Renal pelvis (tissue), 12 donors: ENCODE measurements at places on chromosomes 7 and 10. TPM values are rescaled to one million over a fixed set of nuclear protein-coding genes. Genes with fewer than 3 reads are reported as not detected.

- no peak for DNase-seq
These were observed 90.6 kb downstream of the CACNB2 start for GRCh38 chr10:18230794-18231193.

The OR6B1 gene
- not detected for polyA plus RNA-seq

DNA sequence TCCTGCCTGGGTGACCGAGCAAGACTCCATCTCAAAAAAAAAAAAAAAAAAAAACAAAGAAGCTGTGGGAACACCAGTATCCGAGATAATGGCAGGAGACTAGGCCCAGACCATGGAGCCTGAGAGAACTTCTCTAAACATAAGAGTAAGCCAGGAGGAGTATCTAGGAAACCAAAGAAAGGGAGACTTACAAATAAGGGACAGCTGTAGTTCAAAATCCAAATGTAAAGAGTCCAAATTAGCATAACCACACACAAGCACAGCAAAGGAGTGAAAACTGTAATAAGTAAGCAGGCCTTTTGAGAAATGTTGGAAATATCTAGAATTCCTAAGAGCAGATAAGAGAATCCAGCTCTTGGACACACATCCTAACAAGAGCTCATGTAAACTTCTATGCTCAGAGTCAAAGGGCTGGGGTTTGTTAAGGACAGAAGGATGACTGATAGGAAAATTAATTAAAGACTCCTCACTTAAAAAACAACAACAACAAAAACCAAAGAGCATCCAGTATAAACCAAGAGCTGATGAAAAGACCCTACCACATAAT is 15.8 kb downstream of the ZNF25 start:
- no peak for DNase-seq

- DNase-seq, result no peak
These were observed 155.3 kb upstream of the AKR1E2 start for GRCh38 chr10:4670737-4671136.

DNA sequence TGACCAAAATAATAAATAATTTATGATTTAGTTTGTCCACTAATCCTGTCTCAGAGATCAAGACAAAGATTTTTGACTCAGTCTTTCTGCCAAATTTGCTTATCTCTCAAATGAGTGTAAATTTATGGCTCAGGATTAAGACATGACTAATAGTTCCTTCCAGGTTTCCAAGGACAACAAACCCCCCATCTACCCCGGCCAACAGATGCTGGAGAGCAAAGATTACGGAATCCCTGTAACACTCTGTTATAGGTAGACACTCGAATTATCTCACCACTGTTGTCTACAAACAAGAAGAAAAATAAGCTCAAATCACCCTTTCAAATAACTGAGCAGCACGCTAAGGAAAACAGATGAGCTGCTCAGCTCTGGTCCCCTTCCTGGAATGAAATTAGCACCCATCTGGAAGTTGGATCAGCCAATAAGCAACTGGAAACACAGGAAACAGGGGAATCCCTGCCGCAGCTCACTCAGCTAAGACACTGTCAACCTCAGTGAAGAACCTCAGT is 56.8 kb upstream of the SVIL start:
- no peak for DNase-seq

DNA sequence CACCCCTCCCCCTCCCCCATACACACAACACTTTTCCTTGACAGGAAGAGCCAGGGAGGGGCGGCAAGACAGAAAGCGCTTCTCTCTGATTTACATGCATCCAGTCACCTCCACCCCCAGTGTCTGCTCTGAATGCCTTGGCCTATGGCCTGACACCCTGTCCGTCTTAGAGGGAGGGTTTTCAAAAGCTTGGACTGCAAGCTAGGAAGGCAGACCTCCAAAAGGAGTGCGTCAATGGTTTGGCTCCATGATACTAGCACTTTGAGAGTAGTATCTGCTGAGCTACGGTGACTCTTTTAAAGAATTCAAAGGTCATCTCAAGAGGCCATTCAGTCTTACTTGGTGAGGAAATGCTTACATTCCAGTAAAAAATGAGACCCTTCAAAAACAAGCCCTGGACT is 20.3 kb upstream of the PAX2 start:
- DNase-seq, result no peak

- no peak for DNase-seq
These were observed 86.8 kb downstream of the GPR158 start for GRCh38 chr10:25261558-25261957.

The LIPF gene
- polyA plus RNA-seq, result 0.20 TPM

DNA sequence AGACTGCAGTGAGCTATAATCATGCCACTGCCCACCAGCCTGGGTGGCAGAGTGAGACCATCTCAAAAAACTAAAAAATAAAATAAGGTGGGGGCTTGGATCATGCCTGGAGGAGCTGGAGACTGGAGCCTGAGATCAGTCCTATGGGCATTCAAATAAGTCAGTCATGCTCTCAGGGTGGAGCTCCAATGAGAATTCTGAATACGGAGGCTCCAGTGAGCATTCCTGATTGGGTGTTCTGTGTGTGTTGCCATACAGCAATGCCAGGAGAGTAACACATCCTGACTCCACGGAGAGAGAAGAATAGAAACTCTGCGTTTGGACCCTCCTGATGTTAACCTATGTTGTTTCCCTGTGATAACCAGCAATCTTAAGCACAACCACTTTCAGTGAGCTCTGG is 16.0 kb downstream of the UBE2D4 start:
- no peak for DNase-seq

DNA sequence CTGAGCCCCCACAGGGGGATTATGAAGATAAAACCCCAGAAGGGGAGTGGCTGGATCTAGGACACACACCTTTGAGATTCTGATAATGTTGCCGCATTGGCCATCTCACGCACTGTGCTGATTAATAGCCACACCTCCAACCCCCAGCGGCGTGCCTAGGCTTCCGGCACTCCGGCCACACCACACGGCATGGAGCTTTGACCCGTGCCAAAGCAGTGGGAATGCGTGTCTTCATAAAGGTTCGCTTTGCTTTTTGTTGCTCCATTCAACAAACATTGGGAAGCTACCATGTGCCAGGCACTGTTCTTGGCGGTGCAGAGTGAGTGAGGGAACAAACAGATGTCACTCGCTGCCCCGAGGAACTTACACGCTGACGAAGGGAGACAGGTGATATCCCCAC is 117.6 kb downstream of the TCERG1L start:
- no peak for DNase-seq

The KIFBP gene
- 31.4 TPM for polyA plus RNA-seq

DNA sequence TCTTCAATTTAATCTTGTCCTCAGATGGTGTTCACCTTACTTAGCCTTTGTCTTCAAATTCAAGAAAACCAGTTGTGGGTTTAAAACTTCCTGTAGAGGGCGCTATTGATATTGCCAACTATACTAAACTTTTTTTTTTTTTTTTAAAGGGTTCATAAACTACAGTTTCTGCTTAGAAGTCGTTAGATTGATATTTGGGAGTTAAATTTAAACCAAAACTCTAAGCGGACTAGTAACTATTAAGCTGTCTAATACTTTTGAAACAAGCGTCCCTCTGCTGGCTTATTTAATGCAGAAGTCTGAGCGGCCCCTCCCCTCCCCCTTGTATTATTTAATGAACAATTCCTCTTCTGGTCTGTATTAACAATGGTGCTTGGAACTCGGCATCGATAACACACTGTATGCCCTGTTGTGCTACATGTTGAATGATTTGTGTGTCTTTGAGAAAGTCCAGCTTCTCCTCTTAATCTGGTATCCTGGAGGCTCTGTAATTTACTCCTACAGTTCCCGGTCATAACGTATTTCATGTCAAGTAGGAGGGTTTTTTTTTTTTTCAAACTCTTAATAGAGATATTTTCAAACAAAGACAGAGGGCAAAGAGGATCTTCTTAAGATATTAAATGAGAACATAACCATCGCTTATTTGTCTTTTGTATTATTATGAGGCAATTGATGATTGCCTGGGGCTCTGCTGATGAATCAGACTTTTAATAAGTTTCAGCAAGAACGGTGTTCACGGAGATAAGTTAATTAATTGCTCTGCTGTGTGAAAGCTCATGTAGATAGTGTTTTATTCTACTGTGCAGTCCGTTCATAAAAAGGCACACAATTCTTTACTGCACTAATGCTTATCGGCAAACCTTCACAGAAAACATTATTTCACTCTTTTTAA is 22.6 kb upstream of the CREB5 start:
- DNase-seq, result peak; percentile 76

- no peak for DNase-seq
These were observed 76.0 kb downstream of the TYW1B start for GRCh38 chr7:72751978-72752377.

The TAS2R3 gene
- 1.6 TPM for polyA plus RNA-seq

- no peak for DNase-seq
These were observed 27.0 kb upstream of the PODXL start for GRCh38 chr7:131583430-131583829.

DNA sequence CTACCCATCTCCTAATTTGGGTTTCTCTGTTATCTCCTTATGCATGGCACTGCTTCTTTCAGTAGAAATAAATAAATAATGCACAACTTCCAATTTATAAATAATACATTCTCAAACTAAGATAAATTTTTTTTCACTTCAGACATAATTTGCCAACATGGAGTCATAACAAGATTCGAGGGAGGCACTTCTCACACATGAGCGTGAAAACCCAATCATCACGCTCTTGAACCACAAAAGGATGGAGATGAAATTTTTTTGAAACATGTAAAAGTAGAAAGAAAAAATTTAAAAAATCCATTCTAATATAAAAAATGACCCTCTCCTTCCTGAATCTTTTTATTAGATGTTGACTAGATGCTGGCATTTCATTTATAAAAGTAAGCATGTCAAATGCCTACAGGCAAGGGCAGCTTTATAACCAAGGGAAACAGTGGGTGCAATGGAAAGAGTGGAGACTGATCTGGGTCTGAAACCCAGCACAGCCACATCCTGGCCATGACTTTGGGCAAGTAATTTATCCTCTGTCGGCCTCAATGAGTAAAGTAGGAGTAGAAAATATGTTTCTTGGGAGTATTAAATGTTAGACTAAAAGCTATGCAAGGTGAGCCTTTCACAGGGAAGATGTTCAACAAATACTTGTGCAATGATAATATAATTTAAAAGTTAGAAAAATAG is 185.0 kb downstream of the STK31 start:
- no peak for DNase-seq

DNA sequence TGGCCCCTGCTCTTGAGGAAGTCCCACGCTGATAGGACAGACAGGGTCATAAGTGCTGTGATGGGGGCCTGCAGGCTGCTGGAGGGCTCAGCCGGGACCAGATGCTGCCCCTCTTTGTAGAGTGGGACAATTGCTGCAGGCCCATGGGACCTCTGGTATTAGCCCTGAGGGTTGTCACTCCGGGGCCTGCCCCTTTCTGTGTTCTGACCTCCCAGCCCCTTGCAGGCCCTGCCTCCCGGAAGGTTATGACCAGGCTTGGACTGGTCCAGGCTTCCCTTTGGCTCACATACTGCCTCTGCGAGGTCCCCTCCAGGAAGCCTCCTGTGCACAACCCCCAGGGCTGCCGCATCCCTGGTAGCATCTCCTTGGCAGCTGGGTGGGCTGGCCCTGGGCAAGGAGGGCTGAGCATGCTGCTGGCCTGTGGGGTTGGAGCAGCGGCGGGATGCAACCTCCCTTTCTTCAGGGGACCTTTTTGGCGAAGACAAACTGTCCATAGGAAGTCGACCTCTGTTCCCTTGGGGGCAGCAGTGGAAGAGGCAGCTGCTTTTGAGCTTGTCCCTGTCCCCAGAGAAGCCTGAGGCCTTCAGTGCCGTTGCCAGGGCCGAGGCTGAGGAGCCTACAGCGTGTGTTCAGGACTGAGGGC is 8.8 kb downstream of the LIMK1 start:
- no peak for DNase-seq

DNA sequence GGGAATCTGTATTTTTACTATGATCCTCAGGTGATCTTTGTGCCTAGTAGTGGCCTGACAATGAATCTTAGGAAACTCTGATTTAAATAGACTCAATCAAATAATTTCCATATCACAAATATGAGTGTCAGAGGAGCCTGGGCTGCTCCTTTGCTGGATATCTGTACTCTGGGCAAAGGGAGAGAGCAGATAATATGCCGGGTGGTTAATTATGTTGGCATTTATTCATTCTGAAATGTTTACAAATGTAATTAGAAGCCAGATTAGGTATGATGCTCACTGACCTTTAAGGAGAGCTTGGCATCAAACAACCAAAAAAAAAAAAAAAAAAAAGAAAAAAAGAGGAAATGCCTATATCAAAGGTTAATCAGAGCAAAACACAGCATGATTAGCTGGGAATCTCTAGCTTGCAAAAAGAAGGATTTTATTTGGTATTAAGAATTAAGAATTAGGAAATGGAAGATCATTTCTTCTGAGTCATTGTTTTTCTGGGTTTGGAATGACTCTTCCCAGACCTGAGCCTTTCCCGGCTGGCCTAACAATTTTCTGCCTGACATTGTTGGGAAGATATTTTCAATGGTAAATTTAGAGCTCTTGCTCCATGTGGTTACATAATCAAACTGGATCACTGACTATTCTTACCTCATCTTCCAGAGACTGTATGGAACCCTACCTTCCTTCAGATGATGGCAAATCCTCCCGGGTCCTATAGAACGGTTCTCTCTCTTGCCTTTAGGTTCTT is 365.3 kb downstream of the REEP3 start:
- DNase-seq, result no peak

- no peak for DNase-seq
These were observed 148.5 kb upstream of the PITRM1 start for GRCh38 chr10:3321123-3321522.

The DDC gene
- 73.4 TPM for polyA plus RNA-seq

GRCh38 chr7:66304536-66304935 is 99.4 kb downstream of the TPST1 start:
- DNase-seq, result no peak

GRCh38 chr10:35570397-35570796 is 34.7 kb upstream of the GJD4 start:
- no peak for DNase-seq

The AKR1E2 gene
- polyA plus RNA-seq, result 4.8 TPM

- DNase-seq, result no peak
These were observed 43.9 kb downstream of the APBB1IP start for GRCh38 chr10:26481914-26482550.

- peak; percentile 51 for DNase-seq
These were observed 109.8 kb upstream of the NOBOX start for GRCh38 chr7:144513334-144513733.

The GIMAP1 gene
- polyA plus RNA-seq, result 2.3 TPM

DNA sequence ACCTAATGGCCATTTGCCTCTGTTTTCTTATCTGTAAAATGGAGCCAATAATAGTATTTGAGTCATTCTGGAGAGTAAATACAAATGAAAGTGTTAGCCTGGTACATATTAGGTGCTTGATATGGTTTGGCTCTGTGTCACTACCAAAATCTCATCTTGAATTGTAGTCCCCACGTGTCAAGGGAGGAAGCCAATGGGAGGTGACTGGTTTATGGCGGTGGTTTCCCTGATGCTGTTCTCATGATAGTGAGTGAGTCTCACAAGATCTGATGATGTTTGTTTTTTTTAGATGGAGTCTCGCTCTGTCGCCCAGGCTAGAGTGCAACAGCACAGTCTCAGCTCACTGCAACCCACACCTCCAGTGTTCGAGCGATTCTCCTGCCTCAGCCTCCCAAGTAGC is 194.0 kb upstream of the SEMA3E start:
- no peak for DNase-seq

The TMEM213 gene
- polyA plus RNA-seq, result 45.9 TPM

The SAMD9 gene
- 5.2 TPM for polyA plus RNA-seq

- DNase-seq, result no peak
These were observed 388.7 kb upstream of the MGMT start for GRCh38 chr10:129078346-129078745.

The OPN4 gene
- polyA plus RNA-seq, result not detected
